ENCODE measurements at places on chromosomes 7 and 10.

- DNase-seq = no peak
Observed at GRCh38 chr10:125217990-125218675, 57.8 kb upstream of the CTBP2 start.

GRCh38 chr10:126872768-126873167, 32.5 kb upstream of the DOCK1 start:
- no peak for DNase-seq

GRCh38 chr7:988426-988911, 5.5 kb downstream of the CYP2W1 start:
- no peak for DNase-seq

DNA sequence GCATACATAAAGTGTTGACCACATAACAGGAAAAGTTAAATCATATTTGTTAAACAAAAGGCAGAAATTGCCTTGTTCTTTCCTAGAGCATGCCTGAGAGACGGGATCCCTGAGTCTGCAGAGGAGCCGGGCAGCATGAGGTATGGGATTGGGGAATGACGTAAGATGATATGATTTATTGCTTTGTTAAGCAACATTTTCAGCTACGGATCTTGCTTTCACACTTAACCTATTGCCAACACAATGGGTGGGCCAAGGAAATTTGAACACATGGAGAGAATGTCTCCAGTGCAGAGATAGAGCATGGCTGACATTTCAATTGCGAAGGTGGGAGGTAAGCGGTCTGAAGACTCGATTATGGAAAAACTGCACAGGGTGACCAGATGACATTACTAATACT, 76.7 kb downstream of the EMX2 start:
- DNase-seq = no peak

GRCh38 chr7:102991540-102992214, 78.9 kb downstream of the LRRC17 start:
- peak; percentile 42 for DNase-seq

- peak; percentile 42 for DNase-seq
Observed at GRCh38 chr7:92809760-92810573, 26.4 kb downstream of the CDK6 start.

DNA sequence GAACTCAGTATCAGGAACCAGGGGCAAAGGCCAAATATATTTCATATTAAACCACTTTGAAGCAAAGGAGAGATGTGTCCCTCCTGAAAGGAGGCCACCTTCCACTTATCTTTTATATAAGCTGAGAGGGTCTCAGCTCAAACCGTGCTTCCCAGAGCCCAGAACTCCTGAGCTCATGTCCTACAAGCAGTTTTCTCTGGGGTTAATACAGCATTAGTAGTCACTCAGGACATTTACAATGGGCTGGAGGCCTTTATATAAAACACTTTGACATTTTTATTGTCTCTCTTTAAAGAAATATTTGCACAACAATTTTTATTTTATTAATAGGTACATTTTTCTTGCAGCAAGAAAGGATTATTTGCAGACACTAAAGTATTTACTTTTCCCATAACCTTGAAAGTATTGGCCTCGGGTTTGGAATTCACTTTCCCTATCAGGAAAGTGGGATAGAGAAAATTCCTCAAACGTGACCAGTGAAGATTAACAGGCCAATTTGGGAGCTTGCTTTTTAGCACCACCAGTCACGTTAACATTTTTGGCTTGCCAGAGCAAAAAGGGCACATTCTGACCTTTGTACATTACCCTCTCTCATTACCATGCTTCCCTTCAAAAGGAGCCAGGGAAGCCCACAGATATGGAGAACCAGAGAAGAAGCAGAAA, 464.9 kb upstream of the NRP1 start:
- DNase-seq = no peak

DNA sequence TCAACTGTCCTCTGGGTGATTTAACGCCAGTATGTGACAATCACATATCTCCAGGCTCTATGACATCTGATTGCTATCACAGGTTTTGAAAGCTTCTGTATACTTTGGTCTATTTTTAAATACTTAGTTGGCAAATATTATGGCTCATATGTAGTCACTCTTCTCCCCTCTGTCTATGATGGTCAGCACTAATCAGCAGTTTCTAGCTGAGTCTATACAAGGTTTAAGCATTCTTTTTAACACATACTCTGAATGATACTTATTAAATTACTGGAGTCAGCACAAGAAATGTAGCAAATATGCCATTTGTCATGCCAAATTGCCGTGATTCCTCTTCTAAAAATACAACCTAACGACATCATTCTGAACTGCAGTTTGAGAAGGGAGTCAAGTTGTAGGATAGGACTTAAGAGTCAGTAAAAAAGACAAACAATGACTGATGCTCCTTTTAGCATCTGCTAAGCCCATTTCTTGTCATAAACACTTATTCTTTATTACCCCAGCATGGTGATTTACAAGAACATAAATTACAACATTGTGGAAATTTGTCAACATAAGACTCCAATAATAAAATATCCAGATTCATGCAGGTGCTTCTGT, 947.8 kb downstream of the XPNPEP1 start:
- DNase-seq = no peak

DNA sequence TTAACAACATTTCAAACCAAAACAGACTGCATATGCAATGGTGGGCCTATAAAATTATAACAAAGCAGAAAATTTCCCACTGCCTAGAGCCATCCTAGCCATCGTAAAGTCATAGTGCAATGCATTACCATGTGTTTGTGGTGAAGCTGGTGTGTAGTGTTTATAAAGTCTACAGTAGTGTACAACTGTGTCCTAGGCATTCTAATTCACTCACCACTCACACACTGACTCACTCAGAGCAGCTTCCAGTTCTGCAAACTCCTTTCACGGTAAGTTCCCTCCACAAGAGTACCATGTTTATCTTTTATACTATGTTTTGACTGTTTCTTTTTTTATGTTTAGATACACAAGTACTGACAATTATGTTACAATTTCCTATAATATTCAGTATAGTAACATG, 1104.1 kb upstream of the PHF14 start:
- no peak for DNase-seq

GRCh38 chr10:27644307-27644939, 101.2 kb downstream of the MKX start:
- DNase-seq = no peak

GRCh38 chr10:108586424-108586823, 1336.9 kb downstream of the XPNPEP1 start:
- no peak for DNase-seq

GRCh38 chr7:22730921-22731654, 4.1 kb downstream of the IL6 start:
- no peak for DNase-seq

- no peak for DNase-seq
Observed at GRCh38 chr10:57161157-57161556, 800.1 kb upstream of the ZWINT start.
